Head of caudate nucleus (tissue), 42 donors: ENCODE measurements at places on chromosomes 5 and 9.

- DNase-seq: no peak
Observed at GRCh38 chr5:411728-412127, 31.2 kb upstream of the EXOC3 start.

DNA sequence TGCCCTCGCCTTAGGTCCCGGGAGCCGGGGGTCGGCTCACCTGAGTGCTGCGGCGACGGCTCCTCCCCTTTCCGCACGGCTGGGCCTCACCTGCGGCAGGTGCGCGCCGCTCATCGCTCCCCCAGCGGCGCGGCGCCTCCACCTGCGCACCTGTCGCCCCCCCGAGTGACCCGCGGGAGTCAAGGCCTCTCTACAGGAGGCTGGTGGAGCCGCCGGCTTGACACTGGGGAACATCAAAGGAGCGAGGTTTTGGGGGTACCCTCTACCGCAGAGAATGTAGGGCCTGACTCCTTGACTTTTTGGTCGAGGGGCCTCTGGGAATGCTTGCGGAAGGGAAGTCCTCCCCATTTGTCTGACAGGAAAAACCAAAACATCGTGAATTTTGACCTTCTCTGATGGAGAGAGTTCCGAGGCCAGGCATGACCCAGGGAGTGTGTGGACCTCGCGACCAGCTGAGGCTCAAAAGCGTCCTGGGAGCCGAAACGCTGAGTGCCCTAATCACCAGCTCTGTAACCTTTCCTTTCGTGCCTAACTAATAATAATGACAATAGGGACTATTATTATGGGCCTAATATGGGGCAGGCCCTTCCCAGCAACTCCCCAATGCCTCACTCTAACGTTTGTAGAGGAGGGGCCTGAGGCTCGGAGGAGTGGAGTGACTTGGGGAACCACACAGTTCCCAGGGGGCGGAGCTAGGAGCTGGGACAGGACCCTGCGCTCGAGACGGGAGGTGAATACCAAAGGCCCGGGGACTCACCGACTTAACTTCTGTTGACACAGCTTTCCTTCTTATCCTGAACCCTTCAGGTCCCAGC lies 714 bp upstream of the IER5L start:
- DNase-seq: no peak

- no peak for DNase-seq
Observed at GRCh38 chr5:111545031-111545430, 32.7 kb upstream of the STARD4 start.

DNA sequence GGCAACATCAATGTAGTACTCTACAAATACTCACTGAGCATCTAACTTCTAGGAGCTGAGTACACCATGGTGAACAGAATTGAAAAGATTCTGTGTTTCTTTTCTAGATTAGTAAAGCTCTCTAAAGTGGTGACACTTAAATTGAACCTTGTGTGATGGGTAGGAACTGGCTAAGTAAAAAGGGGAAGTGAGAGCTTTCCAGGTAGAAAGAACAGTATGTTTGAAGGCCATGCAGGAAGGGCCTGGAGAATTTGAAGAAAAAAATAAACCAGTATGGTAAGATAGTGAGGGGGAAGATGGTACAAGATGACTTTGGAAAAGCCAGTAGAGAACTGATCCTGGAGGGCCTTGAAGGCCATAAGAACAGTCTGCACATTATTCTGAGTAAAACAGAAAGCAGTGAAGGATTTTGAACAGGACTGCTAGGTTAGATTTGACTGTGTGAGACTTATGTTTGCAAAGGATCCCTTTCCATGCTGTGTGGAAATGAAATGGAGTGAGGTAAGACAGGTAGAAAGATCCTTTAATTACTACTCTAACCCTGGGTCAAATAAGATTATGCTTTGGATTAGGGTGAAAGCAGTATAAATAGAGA lies 46.7 kb upstream of the UBQLN1 start:
- no peak for DNase-seq

- no peak for DNase-seq
Observed at GRCh38 chr9:87160148-87161102, 213.1 kb upstream of the GAS1 start.

DNA sequence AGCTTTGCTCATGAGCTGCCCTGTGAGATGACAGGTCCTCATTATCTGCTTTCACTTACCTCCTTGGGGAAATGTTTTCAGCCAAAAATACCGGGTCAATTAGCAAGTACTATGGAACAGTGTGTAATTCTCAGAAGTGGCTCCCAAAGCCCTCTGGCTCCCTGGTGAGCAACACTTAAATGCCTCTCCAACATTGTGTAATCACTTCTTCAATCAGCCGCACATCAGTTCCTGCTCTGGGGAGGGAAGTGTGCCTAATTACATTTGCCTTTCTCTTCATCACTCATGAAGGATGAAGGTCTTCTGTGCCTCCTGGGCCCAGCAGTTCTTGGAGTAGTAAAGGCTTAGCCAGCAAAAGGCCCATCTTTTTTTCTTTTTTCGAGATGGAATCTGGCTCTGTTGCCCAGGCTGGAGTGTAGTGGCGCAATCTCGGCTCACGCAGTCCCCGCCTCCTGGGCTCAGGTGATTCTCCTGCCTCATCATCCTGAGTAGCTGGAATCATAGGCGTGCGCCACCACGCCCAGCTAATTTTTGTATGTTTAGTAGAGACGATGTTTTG lies 23.1 kb downstream of the NIM1K start:
- DNase-seq: peak; percentile 52

DNA sequence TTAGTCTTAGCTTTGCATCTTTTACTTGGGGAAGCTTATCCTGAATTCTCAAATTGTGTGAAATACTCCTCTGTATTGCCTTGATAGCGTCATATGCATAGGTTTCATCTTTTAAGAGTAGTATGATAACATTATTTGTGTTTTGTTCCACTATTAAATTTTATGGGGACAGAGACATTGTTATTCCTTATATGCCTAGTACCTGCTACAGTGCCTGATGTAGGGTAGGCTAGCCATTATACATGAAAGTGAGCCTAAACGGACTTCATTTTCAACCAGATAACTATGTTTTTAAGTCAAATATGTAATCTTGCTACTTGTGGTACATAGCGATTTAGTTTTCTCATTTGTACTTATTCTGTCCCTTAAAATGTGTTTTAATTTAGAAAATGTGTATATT lies 105.9 kb downstream of the DMXL1 start:
- no peak for DNase-seq

DNA sequence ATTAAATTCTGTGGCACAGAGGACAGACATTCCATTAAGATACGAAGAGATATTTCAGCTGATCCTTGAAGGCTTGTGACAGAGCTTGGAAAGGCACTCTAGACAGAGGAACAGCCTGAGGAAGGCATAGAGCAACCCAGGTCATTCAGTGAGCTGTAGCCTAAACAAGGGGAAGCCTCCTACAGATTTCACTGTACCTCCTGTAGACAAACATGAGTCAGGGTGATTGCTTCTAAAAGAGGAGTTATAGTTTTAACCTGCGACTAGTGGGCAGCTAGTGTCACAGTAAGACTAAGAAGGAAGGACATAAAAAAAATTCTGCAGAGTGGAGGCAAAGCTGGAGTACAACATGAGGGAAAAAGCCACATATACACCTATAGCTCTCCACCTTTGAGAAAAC lies 43.5 kb upstream of the ANKDD1B start:
- DNase-seq: no peak

DNA sequence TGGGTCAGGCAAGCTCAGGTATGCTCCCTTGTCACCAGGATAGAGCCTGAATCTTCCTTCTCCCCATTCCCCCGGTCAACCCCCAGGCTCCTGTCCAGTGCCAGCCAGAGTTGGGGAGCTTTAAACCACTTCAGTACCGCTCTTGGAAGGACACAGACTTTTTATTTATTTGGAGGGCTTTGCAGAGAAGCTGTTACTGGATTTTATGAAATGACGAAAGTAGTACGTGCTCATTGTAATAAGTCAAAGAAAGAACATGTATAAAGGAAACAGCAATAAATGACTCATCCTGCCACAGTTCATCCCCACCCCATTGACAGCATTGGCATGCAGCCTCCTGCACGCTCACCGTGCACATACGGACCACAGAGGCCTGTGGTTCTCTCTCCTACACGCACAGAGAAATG lies 230.3 kb downstream of the AUH start:
- DNase-seq: no peak

DNA sequence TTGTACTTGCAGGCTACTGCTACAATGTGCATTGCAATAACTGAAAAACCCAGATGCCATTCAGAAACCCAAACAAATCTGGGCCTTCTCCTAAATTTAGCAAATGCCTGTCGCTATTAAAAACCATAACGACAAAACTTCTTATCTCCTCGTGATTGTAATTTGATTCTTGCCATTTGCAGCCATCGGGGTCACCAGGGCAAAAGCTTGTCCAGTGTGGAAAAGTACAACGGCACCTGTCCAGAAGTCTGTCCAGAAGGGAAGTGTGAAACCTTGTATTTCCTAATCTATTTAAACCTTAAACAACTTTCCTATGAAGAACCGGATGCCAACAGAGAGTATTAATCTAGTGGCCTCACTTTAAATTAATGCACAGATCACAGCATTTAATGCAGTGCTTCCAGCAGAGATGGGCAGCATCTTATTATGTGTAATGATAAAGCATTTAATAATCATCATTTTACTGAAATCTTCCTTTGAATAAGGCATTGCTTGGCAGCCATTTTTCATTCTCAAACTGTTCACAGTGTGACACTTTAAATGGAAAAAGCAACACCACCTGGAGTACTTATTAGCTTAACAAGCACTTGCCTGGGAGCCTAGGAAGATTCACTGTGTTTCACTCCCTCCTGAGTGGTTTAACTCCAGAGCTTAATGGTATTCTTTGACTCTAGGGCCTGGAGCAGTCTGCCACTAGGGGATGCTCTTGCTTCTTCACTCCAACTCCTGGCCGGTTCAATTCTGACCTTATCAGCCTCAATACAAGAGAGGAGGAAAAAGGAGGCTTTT lies 4.9 kb upstream of the C7 start:
- DNase-seq: peak; percentile 64

- DNase-seq: no peak
Observed at GRCh38 chr5:135704616-135705015, 125.8 kb upstream of the CXCL14 start.

- DNase-seq: no peak
Observed at GRCh38 chr9:135971111-135971766, 10.1 kb upstream of the UBAC1 start.

DNA sequence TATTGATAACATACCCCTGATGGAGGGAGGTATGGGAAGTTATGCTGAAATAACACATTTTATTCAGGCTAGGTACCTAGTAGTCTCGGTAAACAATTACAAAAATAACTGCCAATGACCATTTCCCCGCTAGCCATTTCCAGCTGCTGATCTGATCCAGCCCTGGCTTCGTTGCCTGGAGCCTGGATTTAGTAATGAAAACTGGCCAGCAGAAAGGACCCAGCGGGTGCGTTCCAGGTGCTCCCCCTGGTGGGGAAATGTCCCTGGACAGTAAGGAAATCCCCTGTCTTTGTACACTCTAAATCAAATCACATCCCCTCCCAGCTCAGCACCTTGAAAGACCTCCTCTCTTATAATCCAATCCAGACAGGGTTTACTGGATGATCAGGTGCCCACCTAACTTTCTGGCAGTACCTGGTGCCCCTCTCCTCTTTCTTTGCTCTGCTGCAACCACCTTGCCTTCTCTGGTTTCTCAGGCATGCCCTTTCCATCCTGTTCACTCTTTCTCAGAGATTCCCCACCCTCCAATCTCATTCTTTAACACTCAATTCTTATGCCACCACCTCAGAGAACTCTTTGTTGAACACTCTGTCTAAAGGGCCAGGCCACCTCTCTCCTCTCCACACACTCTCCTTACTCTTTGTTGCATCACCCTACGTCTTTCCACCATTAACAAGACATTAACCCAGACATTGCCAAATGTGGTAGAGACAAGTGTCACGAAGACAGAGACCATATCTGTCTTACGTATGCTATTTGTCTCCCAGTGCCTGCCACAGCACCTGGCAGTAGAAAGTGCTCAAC lies 50.1 kb upstream of the SMAD5 start:
- peak; percentile 26 for DNase-seq

GRCh38 chr9:90860826-90861225 lies 59.2 kb downstream of the SYK start:
- DNase-seq: no peak

DNA sequence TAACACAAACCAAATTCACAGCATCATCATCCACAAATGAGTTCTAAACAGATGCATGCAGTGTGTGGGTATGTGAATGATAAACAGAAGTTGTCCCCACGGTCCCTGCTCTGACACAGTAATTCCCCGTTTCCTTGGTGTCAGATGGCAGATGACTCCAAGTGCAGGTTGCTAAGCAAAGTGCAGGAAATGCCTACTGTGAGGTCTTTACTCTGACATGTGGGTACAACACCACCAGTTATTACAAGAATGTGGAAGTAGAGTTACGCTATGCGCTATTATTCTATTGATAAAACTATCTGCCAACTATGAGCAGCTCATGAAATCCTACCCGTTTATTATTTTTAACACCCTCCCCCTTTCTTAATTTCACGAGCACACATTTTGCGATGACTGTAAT lies 448.9 kb downstream of the BNC2 start:
- DNase-seq: no peak

GRCh38 chr9:21788752-21789151 lies 13.7 kb upstream of the MTAP start:
- DNase-seq: no peak

DNA sequence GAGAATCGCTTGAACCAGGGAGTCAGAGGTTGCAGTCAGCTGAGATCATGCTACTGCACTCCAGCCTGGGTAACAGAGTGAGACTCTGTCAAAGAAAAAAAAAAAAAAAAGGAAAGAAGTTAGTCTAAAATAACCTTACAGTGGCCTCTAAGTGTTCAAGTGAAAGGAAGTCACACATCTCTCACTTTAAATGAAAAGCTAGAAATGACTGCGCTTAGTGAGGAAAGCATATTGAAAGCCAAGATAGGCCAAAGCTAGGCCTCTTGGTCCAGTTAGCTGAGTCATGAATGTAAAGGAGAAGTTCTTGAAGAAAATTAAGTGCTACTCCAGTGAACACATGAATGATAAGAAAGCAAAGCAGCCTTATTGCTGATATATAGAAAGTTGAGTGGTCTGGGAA lies 38.1 kb downstream of the ITGA1 start:
- DNase-seq: no peak

- DNase-seq: no peak
Observed at GRCh38 chr5:95779611-95780010, 42.9 kb downstream of the GLRX start.

- DNase-seq: no peak
Observed at GRCh38 chr5:67935908-67936566, 279.5 kb upstream of the PIK3R1 start.
